Aorta (tissue), 5 donors: ENCODE measurements at places on chromosomes 1 and 21.

DNA sequence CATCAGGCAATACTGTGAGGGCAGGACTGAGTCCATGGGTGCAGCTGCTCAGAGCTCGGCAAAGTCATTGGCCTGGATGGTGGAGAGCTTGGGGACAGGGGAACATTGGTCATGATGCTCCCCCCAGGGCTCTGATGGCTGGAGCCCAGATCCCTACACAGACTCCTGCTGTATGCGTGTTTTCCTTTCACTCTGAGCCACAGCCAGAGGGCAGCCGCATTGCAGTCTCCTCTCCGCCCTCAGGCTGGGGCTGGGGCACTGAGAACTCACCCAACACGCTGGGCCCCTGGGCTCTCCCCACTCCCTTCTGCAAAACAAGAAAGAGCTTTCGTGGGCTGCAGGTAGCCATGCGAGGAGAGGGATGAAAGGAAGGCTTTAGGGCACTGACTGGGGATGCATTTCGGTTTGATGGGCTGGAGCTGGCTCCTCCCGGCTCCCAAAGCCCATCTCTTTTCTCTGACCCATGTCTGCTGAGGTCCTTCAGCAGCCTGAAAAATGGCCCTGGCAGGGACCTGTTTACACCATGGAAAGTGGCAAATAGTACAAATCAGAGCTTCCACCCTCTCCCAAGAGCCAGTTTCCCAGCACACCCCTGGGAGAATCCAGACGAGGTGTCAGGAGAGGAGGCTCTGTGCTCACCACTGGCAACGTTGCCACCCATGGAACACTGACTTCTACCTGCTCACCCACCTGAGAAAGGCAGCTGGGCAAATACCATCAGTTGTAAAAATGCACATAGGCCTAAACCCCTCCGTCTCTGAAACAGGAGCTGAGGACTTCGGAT, 43.8 kb downstream of the CAPN2 start:
- H3K27ac ChIP-seq, result no peak overlapping the region
- no peak overlapping the region for H3K4me3 ChIP-seq
- H3K4me1 ChIP-seq, result no peaks in the 10 kb centered on the region
- peaks cover 20% of the 10 kb centered on the region for H3K36me3 ChIP-seq

GRCh38 chr1:23964235-23964668, 4.6 kb downstream of the PNRC2 start:
- H3K36me3 ChIP-seq, result no peaks in the 10 kb centered on the region
- no peak for DNase-seq
- no peaks in the 10 kb centered on the region for H3K27me3 ChIP-seq
- H3K4me3 ChIP-seq, result no peak overlapping the region
- no peak overlapping the region for H3K27ac ChIP-seq
- H3K4me1 ChIP-seq, result no peaks in the 10 kb centered on the region

DNA sequence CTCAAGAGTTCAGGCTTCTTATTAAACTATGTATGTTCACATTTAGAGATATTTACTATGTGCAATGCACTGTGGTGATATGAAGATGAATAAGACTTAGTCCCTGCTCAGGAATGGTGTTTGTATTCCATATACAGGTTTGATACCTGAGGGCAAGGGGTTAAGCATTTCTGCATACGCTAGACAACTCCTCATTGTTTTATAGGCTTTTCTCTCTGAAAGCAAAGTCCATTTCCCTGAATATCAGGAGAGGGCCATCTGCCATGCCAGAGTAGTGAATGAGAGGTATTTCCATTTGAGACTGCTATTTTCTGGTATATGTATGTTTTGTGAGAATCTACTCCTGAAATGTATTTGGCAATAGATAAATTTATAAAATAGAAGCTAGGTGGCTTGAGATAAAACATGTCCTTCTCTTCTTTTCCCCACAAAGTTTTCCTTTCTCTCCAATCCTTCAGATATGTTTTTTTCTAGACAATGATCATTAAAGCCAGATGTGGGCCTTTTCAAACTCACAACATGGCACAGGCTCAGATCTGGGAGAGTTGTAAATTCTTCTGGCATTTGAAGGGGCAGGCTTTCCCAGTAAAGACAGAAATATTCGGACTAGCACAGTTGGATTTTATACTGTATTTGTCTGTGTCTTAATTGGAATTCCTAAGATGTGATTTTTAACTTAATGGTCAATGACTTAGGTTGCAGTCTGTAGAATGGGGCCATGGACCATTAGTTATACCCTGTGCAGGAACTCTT, 73.3 kb upstream of the WDR26 start:
- no peak for DNase-seq
- H3K27ac ChIP-seq, result no peak overlapping the region
- no peak overlapping the region for H3K4me3 ChIP-seq
- H3K36me3 ChIP-seq, result no peaks in the 10 kb centered on the region
- no peaks in the 10 kb centered on the region for H3K27me3 ChIP-seq
- H3K4me1 ChIP-seq, result no peaks in the 10 kb centered on the region

- no peak for DNase-seq
- H3K4me1 ChIP-seq, result no peaks in the 10 kb centered on the region
- no peaks in the 10 kb centered on the region for H3K36me3 ChIP-seq
- no peak overlapping the region for H3K27ac ChIP-seq
- no peaks in the 10 kb centered on the region for H3K27me3 ChIP-seq
- no peak overlapping the region for H3K4me3 ChIP-seq
Measured at GRCh38 chr1:32758795-32759430, 56.3 kb upstream of the SYNC start.

- no peaks in the 10 kb centered on the region for H3K4me1 ChIP-seq
- H3K27ac ChIP-seq, result no peak overlapping the region
- DNase-seq, result no peak
- H3K27me3 ChIP-seq, result no peaks in the 10 kb centered on the region
- no peak overlapping the region for H3K4me3 ChIP-seq
Measured at GRCh38 chr1:75870951-75871350, 61.3 kb downstream of the ASB17 start.

- H3K27ac ChIP-seq, result no peak overlapping the region
- no peak for DNase-seq
- H3K36me3 ChIP-seq, result no peaks in the 10 kb centered on the region
- no peaks in the 10 kb centered on the region for H3K27me3 ChIP-seq
- H3K4me1 ChIP-seq, result no peaks in the 10 kb centered on the region
Measured at GRCh38 chr21:32477424-32477745, 64.9 kb downstream of the EVA1C start.

DNA sequence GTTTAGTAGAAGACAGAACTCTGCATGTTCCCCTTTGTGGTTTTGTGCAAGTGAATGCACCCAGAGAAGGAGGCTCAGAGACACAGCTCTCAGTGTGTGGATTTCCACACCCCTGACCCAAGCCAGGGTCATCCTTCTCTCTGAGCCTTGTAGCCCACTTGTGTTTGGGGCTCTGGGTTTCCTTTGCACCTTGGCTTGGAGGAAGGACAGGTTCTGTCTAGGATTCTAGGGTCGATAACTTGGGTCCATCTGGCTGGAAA, 27.2 kb downstream of the MYOG start:
- H3K27ac ChIP-seq, result no peak overlapping the region
- no peaks in the 10 kb centered on the region for H3K4me1 ChIP-seq
- no peak for DNase-seq

- H3K27ac ChIP-seq, result no peak overlapping the region
- H3K36me3 ChIP-seq, result no peaks in the 10 kb centered on the region
- no peak for DNase-seq
- H3K27me3 ChIP-seq, result no peaks in the 10 kb centered on the region
- H3K4me1 ChIP-seq, result no peaks in the 10 kb centered on the region
Measured at GRCh38 chr1:227779021-227779441, 36.4 kb upstream of the PRSS38 start.

DNA sequence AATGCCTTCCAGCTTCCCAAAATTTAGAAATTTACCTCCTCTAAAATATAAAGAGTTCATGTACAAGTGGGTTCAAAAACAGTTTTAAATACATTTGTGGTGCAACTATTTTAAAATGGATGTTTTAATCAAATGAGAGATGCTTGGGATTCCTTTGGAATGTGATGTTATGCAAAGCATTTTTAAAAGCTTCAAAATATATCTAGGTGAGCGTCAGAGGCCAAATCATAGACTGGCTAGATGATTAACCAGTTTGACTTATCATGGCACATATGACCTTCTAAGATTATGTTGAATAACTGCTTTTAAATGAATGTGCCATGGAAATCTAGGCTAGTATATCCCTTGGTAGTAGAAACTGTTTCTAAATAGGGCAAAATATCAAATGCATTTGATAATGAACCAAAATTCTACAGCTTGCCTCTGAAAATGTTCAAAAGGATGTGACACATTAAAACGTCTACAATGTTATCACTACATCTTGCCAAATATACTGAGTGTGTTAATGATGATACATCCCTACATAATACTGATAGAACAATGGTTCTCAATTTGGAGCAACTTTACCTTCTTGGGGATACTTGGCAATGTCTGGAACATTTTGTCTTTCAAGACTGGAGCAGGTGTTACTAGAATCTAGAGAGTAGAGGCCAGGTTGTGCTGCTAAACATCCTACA, 650.9 kb upstream of the ADGRL2 start:
- no peak overlapping the region for H3K4me3 ChIP-seq
- no peaks in the 10 kb centered on the region for H3K4me1 ChIP-seq
- no peaks in the 10 kb centered on the region for H3K36me3 ChIP-seq
- no peaks in the 10 kb centered on the region for H3K27me3 ChIP-seq

DNA sequence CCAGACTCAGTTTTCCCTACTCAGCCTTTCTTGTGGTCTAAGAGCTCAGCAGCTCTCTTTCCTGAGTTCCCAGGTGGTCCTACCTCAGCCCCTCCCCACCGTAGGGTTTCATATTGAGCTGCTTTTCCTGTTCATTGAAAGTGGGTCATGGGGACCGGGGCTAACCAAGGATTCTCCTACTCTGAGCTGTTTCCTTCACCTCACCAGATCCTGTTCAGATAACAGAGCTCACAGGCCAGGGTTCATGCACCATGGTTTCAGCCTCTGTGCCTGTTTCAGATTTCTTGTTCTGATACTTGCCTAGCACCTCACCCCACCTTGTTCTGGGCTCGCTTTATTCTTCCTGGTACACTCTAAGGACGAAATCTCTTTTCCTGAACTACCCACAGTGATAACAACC, 8.5 kb downstream of the UBQLN4 start:
- H3K27me3 ChIP-seq, result no peaks in the 10 kb centered on the region
- no peak overlapping the region for H3K4me3 ChIP-seq
- no peaks in the 10 kb centered on the region for H3K4me1 ChIP-seq
- H3K36me3 ChIP-seq, result peaks cover 4% of the 10 kb centered on the region
- no peak overlapping the region for H3K27ac ChIP-seq
